ENCODE measurements at places on chromosomes 12 and 14.
A peak's percentile ranks its signal among the peaks of the same experiment; 100 is the strongest.

- peaks cover 2% of the 10 kb centered on the region for H3K27me3 ChIP-seq
- no peak overlapping the region for H3K27ac ChIP-seq
- no peak overlapping the region for H3K4me3 ChIP-seq
Observed at GRCh38 chr12:62886796-62887195, 48.2 kb downstream of the PPM1H start.

GRCh38 chr12:106704081-106704480 lies 70.4 kb upstream of the RIC8B start:
- peaks cover 17% of the 10 kb centered on the region for H3K27me3 ChIP-seq
- H3K4me3 ChIP-seq: no peak overlapping the region
- H3K27ac ChIP-seq: no peak overlapping the region
- peaks cover 12% of the 10 kb centered on the region for H3K36me3 ChIP-seq
- no peak for ATAC-seq

DNA sequence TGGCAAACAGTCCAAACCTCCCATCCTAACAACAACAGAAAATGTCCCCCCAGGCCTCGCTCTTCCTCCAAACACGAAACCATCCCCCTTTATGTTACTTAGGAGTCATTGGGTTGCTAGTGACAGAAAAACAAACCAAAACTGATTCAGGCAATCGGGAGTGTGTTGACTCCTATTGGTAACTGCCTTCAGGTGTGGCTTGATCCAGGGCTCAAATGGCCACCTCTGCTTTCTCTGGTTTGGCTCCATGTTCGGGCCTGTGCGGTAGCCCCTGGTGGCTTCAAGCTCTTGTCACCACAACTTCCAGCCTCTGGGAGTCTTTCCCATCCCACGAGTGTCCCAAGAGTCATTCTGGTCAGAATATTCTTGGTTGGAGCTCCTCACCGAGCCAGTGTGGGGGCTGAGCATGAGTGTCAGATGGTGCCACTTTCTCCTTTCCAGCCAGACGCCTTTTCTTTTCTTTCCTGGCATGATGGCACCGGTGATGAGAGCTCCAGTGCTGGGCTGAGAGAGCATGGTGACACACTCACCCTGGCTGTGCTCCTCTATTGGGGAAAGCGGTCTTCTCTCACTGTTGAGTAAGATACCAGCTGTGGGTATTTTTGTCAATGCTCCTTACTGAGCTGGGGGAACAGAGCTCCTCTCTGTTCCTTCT lies 38.6 kb downstream of the NOC4L start:
- no peak overlapping the region for H3K4me3 ChIP-seq
- H3K36me3 ChIP-seq: no peaks in the 10 kb centered on the region
- H3K4me1 ChIP-seq: peaks cover 10% of the 10 kb centered on the region
- H3K27ac ChIP-seq: no peak overlapping the region

DNA sequence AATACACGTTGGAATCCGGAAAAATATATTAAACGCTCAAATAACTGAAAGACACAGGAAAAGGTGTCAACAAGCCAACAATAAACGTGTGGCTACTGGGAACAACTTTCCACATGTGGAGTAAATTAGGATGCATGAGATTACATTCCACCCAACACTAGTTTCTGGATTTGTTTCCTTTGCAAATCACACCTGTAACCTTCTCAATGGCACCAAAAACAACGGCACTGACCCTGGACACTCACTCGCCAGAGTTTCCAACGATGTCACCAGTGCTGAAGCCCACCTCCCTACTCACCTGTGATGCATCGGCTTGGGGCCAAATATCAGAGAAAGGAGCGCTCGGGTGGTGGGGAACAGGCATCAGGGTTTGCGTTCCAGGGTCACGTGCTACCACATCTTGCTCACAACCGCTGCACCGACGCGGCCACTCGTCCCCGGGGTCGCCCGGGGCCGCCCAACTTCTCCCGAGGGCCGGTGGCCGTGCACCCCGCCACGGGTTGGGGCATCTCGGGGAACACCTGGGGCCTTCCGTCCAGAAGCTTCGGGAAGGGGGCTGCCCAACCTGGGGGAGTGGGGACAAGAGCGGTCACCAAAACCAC lies 629 bp downstream of the PRDM4 start:
- peaks cover 25% of the 10 kb centered on the region for H3K4me1 ChIP-seq
- peaks cover 8% of the 10 kb centered on the region for H3K36me3 ChIP-seq
- H3K27me3 ChIP-seq: no peaks in the 10 kb centered on the region
- ATAC-seq: peak; percentile 44
- H3K27ac ChIP-seq: peak overlapping the region; percentile 79
- peak overlapping the region; percentile 91 for H3K4me3 ChIP-seq

- peak overlapping the region; percentile 87 for H3K4me3 ChIP-seq
- H3K27me3 ChIP-seq: peaks cover 35% of the 10 kb centered on the region
- peaks cover 14% of the 10 kb centered on the region for H3K4me1 ChIP-seq
- no peaks in the 10 kb centered on the region for H3K36me3 ChIP-seq
- ATAC-seq: peak; percentile 53
Observed at GRCh38 chr12:15788233-15789219, 662 bp downstream of the EPS8 start.

Data from stimulated activated memory B cell treated with anti-CD40 and anti-IgM and Interleukin-4, amounts not matched to agents 10 μg/mL and 1 μg/mL and 100 μg/mL, for 72 hours (primary cell).